Posterior vena cava (tissue), 2 donors: ENCODE measurements at places on chromosomes 1 and 21.

DNA sequence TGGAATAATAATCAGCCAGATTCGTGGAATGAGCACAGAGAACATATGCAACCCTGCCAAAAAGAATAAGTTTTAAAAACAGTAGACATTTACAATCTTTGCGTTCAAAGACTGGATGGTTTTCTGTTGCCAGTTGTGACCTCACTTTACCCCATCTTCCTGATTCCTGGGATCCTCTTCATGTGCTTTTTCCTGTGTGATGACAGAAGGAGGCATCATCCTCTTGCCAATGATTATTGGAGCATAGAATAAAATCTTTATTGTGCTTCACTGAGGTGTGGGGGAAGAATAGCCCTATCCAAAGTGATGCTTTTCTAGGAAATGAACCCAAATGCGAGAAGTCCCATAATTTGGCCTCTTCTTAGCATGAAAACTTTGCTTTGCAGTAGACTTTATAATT lies 15.0 kb upstream of the BARHL2 start:
- no peak for DNase-seq

DNA sequence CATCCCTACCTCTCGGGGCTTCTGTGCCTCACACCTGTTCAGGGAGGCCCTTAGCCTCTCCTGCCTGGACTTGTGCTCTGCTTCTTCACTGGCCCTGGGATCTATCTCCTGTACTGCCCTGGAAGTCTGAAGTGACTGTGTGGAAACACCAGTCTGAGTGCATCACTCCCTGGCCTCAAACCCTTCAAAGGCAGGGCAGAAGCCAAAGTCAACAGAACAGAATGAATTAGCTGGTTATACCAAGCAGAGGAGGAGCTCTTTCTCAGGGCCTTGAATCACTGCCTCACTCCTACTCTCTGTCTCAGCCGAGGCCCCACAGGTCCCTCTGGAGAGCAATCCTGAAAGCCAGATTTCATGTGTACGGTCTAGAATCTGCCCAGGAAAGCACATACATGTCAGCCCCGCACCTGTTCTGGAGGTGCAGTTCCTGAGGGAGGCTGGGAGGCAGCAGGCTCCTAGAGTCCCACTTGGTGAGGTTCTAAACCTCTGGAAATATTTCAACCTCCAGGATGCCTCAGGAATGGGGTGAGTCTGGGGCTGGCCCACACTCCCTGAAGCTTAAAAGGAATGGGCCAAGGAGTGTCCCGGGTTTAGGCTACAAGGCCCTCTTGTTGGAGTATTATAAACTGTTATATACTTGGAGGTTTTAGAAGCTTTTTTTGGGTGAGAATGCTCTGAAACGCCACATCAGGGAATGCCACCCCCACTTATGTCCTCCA lies 98.3 kb downstream of the ABCA4 start:
- no peak for DNase-seq

DNA sequence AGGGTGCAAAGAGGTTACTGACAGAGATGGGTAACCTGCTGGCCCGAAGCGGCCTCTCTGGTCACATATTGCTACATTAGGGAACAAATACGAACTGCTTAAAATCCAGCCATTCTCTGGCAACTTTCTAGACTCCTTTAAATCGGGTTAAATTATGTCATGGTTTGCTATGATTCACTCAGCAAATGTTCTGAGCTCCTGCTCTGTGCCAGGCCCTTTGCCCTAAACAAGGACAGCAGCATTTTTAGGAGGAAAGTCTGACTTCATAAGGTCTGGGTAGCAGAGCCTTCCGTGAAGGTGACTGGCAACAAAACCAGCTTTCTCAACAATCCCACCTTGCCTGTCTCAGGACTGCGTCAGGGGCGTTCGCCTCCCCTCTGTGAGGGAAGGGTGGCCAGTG lies 15.4 kb downstream of the ZP4 start:
- DNase-seq = no peak

- DNase-seq = no peak
Measured at GRCh38 chr1:210698661-210699060, 370.0 kb downstream of the HHAT start.

GRCh38 chr1:7596126-7596965 lies 174.8 kb upstream of the VAMP3 start:
- peak; percentile 49 for DNase-seq

DNA sequence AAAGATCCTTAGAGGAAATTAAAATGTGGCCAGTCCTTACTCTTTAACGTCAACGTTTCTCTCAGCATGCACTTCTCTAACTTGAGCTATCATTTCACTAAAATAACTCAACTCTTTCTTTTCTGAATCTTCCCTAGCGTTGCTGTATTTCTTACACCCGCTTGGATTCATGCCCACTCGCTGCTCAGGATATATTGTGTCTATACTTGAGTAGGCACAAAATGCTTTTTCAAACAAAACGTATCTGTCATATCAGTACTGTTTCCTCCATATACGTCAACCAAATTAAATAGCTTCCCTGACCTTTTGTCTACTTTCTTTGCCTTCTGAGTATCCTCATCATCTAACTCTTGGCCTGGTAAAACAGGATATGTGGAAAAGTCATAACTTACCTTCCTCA lies 549.7 kb downstream of the SMYD3 start:
- DNase-seq = no peak

- DNase-seq = no peak
Measured at GRCh38 chr1:187042538-187042937, 213.8 kb downstream of the PLA2G4A start.

DNA sequence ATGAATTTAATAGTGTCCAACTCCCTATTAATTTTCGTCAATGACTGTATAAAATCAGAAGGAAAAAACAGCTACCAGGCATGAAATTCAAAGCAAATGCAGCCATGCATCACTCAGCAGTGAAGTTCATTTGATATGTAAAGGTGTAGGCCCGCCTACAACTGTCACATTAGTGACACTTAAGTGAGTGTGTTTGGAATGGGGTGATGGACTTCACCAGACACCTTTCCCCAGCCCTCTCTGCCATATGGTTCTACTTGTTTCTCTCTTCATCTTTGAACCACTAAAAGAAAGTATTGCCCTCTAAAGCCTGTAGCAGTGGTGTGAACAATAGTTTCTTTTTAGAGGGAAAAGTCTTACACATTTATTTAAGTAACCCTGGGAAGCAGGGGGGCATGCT lies 124.0 kb downstream of the SIPA1L2 start:
- no peak for DNase-seq

- no peak for DNase-seq
Measured at GRCh38 chr21:46428987-46429710, 29.5 kb upstream of the DIP2A start.

- DNase-seq = no peak
Measured at GRCh38 chr21:20258542-20258941, 739.7 kb upstream of the NCAM2 start.

DNA sequence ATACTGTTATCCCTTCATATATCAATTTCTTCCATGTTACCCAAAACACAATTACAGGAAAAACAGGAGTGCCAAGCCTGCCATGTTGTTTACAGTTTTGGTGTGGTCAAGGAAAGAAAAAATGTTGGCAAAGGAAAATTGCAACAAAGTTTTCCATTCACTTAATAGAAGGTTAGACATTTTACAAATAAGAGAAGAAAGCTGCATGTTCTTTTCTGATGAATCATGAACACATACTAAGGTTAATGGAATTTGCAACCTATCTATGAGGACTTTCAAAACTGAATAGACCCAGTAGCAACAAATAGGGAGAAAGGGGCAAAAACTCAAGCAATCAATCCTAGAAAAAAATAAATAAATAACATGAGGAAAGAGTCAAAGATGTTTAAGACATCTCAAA lies 556.7 kb downstream of the DPYD start:
- no peak for DNase-seq

DNA sequence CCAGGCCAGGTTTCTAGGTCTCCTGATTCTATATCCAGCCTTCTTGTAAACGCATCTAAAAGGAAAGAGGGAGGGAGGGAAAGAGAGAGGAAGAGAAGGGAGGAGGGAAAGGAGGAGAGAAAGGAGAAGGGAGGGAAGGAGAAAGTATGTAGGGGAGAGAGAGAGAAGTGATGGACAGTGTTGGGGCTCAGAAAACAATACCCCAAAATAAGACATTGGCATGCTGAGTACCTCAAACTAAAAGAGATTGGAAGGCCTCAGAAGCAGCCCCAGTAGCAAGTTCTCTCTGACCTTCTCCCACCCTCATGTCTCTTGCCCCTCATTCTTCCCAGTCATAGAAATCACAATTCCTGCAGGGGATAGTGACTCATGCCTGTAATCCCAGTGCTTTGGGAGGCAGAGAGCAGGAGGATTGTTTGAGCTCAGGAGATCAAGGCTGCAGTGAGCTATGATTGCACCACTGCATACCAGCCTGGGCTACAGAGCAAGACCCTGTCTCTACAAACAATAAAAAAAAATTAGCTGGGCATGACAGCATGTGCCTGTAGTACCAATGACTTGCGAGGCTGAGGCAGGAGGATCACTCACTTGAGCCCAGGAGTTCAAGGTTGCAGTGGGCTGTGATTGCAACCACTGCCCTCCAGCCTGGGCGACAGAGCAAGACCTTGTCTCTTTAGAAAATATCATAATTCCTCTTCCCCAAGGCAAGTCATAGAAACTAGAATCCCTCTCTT lies 51.2 kb downstream of the DNTTIP2 start:
- no peak for DNase-seq
